Activated T-cell treated with anti-CD3 and anti-CD28 coated beads, Interleukin-2, amount 50 U/mL, for 72 hours (primary cell): ENCODE measurements at places on chromosomes 3 and 15. TPM values are rescaled to one million over a fixed set of nuclear protein-coding genes. Genes with fewer than 3 reads are reported as not detected.

The HHLA2 gene
- 1.9 TPM for total RNA-seq

The HRH1 gene
- total RNA-seq = 4.6 TPM

DNA sequence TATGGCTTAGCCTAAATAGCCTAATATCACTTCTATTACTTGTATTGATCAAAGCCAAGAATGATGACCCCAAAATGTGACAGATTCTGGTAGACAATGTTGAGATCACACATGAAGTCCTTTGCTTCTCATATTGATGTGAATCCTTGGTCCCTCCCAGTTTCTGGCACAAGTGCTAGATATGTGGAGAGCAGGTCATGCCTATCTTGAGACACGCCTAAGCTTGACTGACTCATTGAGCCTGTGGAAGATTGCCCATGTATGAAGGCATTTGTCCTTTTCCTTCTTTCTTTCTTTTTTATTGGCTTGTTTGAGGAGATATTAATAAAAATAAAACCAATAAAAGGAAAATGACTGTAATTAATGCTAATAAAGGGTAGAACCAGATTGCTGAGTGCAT lies 54.0 kb upstream of the TMEM108 start:
- no peaks in the 10 kb centered on the region for H3K4me1 ChIP-seq
- no peak overlapping the region for H3K27ac ChIP-seq
- H3K27me3 ChIP-seq = no peaks in the 10 kb centered on the region
- H3K4me3 ChIP-seq = no peak overlapping the region
- H3K36me3 ChIP-seq = no peaks in the 10 kb centered on the region

The SLC12A1 gene
- total RNA-seq = not detected

DNA sequence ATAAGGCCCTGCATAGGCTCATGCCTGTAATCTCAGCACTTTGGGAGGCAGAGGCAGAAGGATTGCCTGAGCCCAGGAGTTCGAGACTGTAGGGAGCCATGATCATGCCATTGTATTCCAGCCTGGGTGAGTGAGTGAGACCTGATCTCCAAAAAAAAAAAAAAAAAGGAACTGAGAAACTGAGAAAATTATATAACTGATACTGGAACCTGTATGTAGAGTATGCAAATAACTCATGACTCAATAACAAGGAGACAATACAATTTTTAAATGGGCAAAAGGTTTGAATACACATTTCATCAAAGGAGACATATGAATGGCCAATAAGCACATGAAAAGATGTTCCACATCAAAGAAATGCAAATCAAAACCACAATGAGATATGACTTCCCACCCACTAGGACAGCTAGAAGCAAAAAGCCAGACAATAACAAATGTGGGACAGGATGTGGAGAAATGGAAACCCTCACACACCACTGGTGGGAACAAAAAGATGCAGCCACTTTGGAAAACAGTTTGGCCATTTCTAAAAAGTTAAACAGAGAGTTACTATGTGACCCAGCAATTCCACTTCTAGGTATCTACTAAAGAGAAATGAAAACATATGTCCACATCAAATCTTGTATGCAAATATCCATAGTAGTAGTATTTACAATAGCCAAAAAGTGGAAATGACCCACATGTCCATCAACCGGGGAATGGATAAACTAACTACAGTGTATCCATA lies 70.7 kb downstream of the IQSEC1 start:
- no peaks in the 10 kb centered on the region for H3K27me3 ChIP-seq
- peaks cover 76% of the 10 kb centered on the region for H3K4me1 ChIP-seq
- H3K27ac ChIP-seq = peak overlapping the region; percentile 83
- peaks cover 6% of the 10 kb centered on the region for H3K36me3 ChIP-seq
